Omental fat pad (tissue), 4 donors: ENCODE measurements at places on chromosomes 7 and 10. TPM values are rescaled to one million over a fixed set of nuclear protein-coding genes. Genes with fewer than 3 reads are reported as not detected.

Gene SPDYE9
- total RNA-seq = not detected

Gene SPDYE5
- not detected for total RNA-seq

Gene BTBD16
- total RNA-seq = not detected

Gene FEZF1
- total RNA-seq = not detected

Gene C10orf67
- not detected for total RNA-seq

Gene NEUROD6
- total RNA-seq = not detected

Gene ECHDC3
- total RNA-seq = 419 TPM

- no peak for DNase-seq
These were observed 270.1 kb upstream of the MTPN start for GRCh38 chr7:136247211-136247610.

GRCh38 chr7:99562832-99563231 lies 4.4 kb downstream of the ZNF655 start:
- no peak for DNase-seq

DNA sequence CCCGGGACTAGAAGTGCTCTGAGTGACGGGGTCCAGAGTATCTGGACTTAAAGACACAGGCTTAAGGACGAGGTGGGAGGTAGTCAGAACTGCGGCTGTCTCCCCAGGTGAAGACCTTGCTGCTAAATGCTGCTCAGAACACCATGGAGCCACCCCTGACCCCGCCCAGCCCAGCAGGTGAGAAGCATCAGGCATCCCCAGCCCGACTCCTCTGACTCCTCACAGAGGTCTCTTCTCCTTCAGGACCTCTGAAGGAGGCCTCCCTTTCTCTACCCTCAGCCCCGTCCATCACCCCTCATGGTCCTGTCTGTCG lies 5.8 kb downstream of the NFKB2 start:
- DNase-seq = no peak

DNA sequence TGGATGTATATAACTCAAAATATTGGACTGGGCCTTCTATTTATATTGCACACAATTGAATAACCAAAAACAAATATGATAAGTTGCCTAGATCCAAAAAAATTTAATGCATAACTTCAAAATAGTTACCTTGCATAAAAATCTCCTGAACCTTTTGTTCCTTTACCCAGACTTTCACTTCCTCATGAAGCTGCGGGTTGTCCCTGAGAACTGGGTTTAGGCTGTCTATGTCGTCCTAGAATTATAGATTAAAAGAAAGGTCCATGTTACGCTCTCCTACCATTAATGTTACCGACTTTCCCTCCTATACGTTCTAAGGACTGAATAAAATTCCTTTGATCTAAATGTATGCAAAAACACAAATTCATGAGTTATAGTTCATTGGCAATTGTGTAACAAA lies 86.6 kb downstream of the NRBF2 start:
- no peak for DNase-seq

DNA sequence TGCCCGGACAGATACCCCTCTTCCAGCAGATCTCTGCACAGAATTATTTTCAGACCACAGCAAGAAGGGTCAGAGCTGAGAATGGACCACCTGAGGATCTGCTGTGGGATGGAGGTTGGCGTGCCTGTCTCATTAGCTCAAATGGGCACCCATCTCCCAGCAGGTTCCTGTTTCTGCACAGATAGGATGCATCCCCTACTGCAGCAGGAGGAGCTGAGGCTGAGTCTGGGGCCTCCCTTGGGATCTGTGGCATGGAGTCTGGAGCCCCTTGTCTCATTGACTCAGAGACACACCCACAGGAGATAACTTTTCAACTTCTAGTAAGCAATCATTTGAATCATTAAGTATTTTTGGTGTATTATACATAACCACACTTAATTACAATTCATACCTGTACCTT lies 212.7 kb downstream of the ADK start:
- DNase-seq = no peak

GRCh38 chr7:19249281-19249680 lies 104.1 kb upstream of the FERD3L start:
- no peak for DNase-seq

DNA sequence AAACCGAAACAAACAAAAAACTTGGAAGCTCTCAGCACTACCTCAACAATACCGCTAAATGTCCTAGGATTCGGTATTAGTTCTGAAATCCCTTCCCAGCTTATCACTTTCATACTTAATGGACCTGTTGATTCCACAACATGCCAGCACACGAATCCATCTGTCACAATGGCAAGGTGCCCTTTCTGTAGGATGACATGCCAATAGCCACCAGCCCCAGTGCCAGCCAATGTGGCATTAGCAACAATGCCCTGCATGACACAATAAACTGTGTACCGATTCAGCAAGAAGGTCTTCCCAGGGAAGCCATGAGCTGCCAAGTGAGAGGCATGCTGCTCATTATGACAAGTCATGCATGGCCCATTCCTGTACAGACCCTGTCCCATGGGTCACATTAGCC lies 35.6 kb upstream of the CHCHD3 start:
- no peak for DNase-seq

GRCh38 chr10:31604646-31605170 lies 285.7 kb downstream of the ZEB1 start:
- no peak for DNase-seq

- DNase-seq = no peak
These were observed 110.8 kb downstream of the TMEM178B start for GRCh38 chr7:141184532-141185190.

- no peak for DNase-seq
These were observed 473.5 kb upstream of the ZMIZ1 start for GRCh38 chr10:78595269-78595619.

DNA sequence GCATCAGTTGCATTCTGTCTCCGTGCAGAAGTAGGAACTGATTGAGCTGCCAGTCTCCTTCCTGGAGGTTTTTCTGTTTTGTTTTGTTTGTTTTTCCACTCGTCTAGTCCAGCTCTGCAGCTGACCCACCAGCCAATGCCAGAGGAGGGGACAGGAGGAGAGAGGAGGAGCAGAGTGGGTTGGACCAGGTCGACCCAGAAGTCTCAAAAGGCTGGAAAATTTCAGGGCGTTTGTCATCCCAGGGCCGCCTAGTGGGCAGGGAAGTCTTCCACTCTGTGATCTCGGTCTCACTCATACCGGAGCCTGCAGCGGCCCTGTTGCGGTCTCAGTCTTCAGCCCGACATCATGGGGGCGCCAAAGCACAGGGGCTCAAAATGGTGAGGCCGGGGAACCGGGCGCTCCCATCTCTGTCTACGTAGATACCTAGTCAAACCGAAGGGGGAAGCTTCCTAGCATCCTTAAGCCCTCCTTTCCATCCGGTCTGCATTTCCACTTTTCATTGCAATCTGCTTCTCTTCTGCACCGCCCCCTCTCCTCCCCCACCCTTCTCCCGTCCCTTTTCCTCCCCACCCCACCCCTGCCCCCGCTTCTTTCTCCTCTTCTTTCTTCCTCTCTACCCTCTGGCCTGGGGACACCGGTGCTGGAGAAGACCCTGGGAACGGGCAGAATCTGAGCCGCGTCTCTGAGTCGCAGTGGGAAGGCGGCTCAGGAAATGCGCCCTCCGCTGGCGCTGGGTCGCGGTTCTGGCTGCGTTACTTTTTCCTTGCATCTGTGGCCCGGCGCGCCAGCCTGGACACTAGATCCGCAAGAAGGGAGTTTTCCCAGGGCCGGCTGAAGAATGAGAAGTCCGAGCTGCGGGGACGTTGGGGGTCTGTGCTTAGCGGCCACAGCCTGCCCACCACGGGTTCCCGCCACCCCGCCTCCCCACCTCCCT lies 16.2 kb upstream of the PAX2 start:
- no peak for DNase-seq

- no peak for DNase-seq
These were observed 239.1 kb downstream of the KCNMA1 start for GRCh38 chr10:77398558-77398957.

DNA sequence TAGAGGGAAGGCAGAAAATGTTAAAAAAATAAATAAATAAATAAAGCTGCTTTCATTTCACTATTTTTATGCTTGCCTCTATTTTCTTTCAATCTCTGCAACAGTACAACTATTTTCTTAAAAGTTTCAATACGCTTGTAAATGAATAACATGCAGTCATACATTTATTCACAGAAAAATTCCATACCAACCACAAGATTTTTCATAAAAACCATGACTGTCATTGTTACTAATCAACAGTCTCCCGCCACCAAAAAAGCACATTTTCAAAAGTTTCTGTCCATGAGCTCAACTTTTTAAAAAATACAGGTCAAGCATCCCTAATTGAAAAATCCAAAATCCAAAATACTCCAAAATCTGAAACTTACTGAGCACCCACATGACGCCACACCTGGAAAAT lies 5.3 kb downstream of the PARD3 start:
- no peak for DNase-seq

DNA sequence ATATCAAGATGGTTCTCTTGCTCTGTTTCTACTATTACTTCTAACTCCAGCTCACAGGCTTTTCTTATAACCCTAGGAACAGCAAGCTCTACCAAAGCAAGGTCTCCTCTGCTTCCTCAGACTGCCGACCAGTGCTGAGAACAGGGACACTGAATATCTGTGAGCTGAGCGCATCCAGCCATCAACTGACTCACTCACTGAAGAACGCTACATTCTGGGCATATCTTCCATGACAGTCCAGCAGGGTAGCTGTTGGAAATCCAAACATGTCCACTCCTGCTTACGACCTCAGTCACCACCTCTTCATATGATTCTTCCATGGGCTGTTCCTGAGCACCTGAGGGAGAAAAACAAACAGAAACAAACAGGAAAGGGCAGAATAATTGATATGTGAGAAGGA lies 2.8 kb downstream of the ZNF32 start:
- DNase-seq = no peak
